ENCODE measurements at places on chromosomes 1 and 21.

DNA sequence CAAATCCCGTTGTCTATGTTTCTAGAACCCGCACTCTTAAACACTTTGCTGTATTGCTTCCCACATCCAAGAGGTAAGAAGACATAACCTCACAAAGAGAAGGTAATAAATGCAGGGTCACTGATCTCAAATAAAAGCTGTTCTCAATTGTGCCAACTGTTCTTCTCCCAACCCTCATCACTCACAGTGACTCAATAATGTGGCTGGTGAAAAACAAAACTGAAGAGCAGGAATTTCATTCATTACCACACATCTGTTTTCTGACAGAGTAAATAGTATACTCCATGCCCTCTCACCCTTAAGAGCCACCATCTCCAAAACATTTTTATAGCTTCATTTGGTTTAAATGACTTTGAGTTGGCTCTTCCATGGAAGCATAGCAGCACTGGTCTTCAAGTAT is 6.2 kb upstream of the ERICH3 start:
- no peak overlapping the region for H3K27ac ChIP-seq
- H3K36me3 ChIP-seq, result no peaks in the 10 kb centered on the region
- no peak overlapping the region for H3K4me3 ChIP-seq
- peaks cover 3% of the 10 kb centered on the region for H3K27me3 ChIP-seq
- no peaks in the 10 kb centered on the region for H3K4me1 ChIP-seq

DNA sequence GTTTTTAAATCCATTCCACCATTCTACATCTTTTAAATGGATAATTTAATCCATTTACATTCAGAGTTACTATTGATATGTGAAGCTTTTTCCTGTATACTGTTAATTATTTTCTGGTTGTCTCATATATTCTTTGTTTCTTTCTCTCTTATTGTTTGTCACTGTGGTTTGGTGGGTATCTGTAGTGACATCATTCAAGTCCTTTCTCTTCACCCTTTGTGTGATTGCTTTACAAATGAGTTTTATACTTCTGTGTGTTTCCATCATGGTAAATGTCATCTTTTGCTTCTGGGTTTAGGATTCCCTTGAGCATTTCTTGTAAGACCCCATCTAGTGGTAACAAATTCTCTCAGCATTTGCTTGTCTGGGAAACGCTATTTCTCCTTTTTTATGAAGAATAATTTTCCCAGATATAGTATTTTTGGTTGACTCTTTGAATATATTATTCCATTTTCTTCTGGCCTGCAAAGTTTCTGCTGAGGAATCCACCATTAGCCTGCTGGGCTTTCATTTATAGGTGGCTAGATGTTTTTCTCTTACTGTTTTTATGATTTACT is 10.2 kb downstream of the LY9 start:
- 0 out of 2 replicates have a peak, but pooled peaks cover 3% of the 10 kb centered on the region for H3K27me3 ChIP-seq
- H3K4me3 ChIP-seq, result no peak overlapping the region

DNA sequence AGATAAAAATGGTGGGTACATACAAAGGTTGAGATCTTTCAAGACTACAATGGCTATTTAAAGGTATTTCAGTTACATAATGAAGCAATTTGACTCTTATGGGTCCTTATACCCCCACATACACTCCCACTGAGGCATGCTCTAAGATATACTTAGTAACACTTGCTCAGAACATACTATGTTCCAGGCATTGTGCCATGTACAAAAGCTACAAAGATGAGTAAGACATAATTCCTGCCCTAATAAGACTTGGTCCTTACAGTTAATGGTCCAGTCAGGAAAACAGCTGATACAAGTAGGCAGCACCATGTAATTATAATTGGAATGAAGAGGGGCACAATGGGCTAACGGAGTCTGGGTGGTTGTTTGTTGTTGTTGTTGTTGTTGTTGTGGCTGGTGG is 166.7 kb upstream of the BEND5 start:
- no peak overlapping the region for H3K4me3 ChIP-seq
- no peaks in the 10 kb centered on the region for H3K27me3 ChIP-seq
- no peak overlapping the region for H3K27ac ChIP-seq
- no peaks in the 10 kb centered on the region for H3K36me3 ChIP-seq
- no peaks in the 10 kb centered on the region for H3K4me1 ChIP-seq

DNA sequence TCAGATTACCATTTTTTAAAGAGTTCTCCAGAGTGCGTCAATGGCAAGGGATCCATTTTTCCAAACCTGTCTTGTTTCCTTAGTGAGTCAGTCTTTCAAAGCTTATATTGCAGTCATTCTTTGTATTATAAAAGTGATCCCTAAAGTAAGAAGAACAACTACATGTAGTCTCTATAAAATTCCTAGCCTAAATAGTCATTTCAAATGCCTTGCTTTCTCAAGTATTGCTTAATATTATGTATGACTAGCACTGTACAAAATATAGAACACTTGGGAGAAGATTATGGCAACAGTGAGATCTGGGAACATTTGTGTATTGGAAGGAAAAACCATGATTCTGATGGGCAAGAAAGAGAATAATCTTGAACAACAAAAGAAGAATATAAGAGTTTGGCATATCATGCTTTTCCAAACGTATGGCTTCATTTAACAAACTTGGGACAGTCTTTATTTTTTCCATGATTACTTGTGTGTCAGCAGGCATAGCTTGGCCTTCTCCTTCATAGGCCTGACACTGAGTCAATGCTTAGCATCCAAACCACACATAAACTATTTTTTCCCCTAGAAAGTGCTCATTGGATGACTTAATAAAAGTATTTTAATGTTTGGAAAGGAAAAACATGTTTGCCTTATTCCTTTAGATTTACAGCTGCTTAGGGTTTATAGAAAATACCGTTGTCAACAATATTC is 547.4 kb downstream of the LTN1 start:
- no peak overlapping the region for H3K4me3 ChIP-seq
- no peak for DNase-seq
- no peaks in the 10 kb centered on the region for H3K4me1 ChIP-seq

DNA sequence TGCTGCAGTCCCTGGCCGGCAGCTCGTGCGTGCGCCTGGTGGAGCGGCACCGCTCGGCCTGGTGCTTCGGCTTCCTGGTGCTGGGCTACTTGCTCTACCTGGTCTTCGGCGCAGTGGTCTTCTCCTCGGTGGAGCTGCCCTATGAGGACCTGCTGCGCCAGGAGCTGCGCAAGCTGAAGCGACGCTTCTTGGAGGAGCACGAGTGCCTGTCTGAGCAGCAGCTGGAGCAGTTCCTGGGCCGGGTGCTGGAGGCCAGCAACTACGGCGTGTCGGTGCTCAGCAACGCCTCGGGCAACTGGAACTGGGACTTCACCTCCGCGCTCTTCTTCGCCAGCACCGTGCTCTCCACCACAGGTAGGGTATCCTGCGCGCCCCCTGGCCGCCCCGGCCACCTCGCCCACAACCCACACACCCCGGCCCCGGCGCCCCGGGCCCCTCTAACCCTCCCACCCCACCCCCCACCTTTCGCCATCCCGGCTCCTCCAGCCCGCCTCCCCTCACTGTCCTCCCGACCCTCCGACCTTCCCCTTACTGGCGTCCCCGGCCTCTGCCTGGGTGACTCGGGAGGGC is 352 bp downstream of the KCNK1 start:
- H3K4me1 ChIP-seq, result no peaks in the 10 kb centered on the region
- no peaks in the 10 kb centered on the region for H3K36me3 ChIP-seq
- H3K27me3 ChIP-seq, result peaks cover 32% of the 10 kb centered on the region
- H3K27ac ChIP-seq, result no peak overlapping the region

DNA sequence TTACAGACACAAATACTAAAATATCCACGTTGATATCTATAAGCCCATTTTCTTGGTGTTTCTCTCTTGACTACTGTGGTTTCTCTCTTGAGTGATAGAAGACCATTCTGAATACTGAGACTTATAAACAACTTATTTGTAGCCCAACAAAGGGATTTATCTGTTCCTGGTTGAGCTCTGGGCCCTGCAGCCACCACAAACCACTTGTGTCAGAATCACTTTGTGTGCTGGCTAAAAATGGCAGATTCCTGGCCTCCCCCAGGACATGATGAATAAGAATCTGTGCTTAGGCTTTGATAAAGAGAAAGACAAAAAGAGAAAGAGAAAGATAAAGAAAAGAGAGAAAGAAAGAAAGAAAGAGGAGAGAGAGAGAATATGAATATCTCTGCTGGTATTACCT is 18.9 kb upstream of the MCOLN2 start:
- no peaks in the 10 kb centered on the region for H3K36me3 ChIP-seq
- no peak overlapping the region for H3K27ac ChIP-seq
- no peaks in the 10 kb centered on the region for H3K4me1 ChIP-seq
- no peak for DNase-seq
- no peak overlapping the region for H3K4me3 ChIP-seq

- peaks cover 12% of the 10 kb centered on the region for H3K4me1 ChIP-seq
- peaks cover 89% of the 10 kb centered on the region for H3K36me3 ChIP-seq
- no peaks in the 10 kb centered on the region for H3K27me3 ChIP-seq
- no peak for DNase-seq
- no peak overlapping the region for H3K4me3 ChIP-seq
Measured at GRCh38 chr1:53963460-53963859, 17.3 kb downstream of the LRRC42 start.

DNA sequence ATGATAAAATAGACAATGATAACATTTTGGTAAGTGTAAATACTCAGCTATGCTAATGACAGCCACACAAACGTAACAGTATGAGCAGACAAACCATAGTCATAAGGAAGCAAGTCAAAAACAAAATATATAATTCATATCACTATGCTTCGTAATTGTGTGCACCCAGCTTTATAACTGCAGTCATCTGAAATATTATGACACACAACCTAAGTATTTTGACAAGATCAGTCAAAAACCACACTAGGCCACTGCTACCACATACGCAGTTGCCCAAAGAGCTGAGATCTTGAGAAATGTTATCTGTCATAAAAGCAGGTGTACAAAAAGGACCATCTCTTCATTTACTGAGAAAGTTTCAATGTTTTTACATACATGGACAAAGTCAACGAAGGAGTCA is 26.0 kb downstream of the RNASEL start:
- H3K27ac ChIP-seq, result no peak overlapping the region
- H3K36me3 ChIP-seq, result no peaks in the 10 kb centered on the region
- no peaks in the 10 kb centered on the region for H3K4me1 ChIP-seq
- no peaks in the 10 kb centered on the region for H3K27me3 ChIP-seq
- DNase-seq, result no peak

GRCh38 chr1:150808846-150809245 is 786 bp upstream of the CTSK start:
- H3K27ac ChIP-seq, result no peak overlapping the region
- DNase-seq, result no peak
- H3K4me3 ChIP-seq, result no peak overlapping the region
- H3K4me1 ChIP-seq, result peaks cover 33% of the 10 kb centered on the region
- H3K27me3 ChIP-seq, result no peaks in the 10 kb centered on the region
- H3K36me3 ChIP-seq, result peaks cover 38% of the 10 kb centered on the region

DNA sequence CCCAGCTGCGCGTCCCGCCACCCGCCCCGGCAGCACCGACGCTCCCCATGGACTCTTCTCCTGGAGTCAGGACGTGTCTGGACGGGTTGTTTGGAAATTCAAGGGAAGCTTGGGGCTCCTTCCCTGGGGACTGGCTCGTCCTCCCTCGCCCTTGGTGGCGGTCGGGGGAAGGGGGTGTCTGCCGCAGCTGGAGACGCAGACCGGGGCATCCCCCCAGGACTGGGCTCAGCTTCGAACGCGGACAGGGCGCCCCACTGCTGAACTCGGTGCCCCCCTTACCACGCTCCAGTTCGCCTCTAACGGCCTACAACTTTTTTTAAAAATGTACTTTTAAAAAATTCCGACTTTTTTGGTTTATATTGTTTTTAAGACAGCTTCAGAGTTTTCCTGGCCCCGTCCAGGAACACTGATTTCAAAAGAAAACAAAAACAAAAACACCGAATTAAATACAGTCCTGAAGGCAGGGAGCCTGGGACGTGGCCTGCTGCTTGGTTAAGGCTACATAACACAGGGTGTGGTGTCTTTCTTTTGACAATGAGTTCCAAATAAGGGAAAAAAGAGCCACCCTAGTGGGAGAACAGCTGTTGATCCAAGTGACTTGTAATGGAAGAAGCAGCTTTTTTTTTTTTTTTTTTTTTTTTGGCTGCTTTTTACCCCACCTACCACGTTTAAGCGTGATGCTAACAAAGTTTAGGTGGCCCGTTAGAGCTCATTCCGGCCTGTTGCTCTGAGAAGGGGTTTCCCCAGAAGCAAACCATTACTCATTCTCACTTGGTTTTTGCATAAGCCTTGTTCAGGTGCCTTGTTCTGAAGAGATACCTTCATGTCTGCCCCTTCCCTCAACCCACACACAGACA is 862 bp upstream of the DIPK1A start:
- peak overlapping the region; percentile 84 for H3K27ac ChIP-seq
- H3K27me3 ChIP-seq, result no peaks in the 10 kb centered on the region
- H3K36me3 ChIP-seq, result peaks cover 5% of the 10 kb centered on the region
- H3K4me1 ChIP-seq, result peaks cover 11% of the 10 kb centered on the region
- peak overlapping the region; percentile 96 for H3K4me3 ChIP-seq

DNA sequence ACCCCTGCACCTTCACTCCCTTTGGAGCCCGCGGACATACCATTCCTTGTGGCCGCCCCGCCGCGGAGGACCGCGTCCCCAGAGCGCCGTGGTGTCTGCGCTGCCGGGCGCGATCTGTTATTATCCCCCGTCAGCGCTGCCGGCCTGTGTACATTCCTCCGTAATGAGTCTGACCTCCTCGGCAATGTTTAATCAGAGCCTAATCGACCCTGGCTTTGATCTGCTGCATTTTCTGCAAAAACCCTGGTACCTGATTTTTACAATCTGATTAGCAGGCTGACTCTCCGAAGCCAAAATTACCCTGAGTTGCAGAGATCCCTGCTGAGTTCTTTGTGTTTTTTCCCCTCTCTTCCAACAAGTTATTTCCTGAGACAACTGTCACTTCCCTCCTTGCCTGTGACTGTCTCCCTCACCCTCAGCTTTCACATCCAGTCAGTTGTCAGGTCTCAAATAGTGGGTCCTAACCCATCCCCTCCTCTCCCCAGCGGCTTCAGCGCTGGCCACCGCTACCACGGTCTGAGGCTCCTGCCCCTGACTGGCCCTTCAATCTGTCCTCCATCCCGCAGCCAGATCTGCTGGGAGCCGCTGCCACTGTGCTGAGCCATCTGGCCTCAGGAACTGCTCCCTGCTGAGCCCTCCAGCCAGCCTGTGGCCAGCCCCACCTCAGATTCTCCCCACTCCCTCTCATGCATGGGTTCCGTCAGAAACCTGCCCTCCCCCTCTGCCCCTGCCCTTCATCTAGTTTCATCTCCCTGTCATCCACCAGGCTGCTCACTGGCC is 53.5 kb downstream of the GLIS1 start:
- H3K36me3 ChIP-seq, result no peaks in the 10 kb centered on the region
- H3K4me1 ChIP-seq, result peaks cover 25% of the 10 kb centered on the region
- H3K27me3 ChIP-seq, result no peaks in the 10 kb centered on the region

- H3K4me3 ChIP-seq, result no peak overlapping the region
- H3K27me3 ChIP-seq, result no peaks in the 10 kb centered on the region
- H3K27ac ChIP-seq, result no peak overlapping the region
- H3K36me3 ChIP-seq, result no peaks in the 10 kb centered on the region
Measured at GRCh38 chr1:93395195-93395594, 49.5 kb downstream of the DR1 start.

All from SJSA1 (cell line).